ENCODE measurements at places on chromosomes 1 and 21. TPM values are rescaled to one million over a fixed set of nuclear protein-coding genes. Genes with fewer than 3 reads are reported as not detected.

ANGPTL3 gene
- total RNA-seq, result not detected

HSPA6 gene
- total RNA-seq, result 0.57 TPM

KCNN3 gene
- under 0.01 TPM for total RNA-seq

NUF2 gene
- total RNA-seq, result 1.3 TPM

All from smooth muscle cell of bladder (primary cell).